DMS79 treated with DMSO at 0.1 percent for 48 hours (cell line): ENCODE measurements at places on chromosomes 2 and 18.
A peak's percentile ranks its signal among the peaks of the same experiment; 100 is the strongest.

DNA sequence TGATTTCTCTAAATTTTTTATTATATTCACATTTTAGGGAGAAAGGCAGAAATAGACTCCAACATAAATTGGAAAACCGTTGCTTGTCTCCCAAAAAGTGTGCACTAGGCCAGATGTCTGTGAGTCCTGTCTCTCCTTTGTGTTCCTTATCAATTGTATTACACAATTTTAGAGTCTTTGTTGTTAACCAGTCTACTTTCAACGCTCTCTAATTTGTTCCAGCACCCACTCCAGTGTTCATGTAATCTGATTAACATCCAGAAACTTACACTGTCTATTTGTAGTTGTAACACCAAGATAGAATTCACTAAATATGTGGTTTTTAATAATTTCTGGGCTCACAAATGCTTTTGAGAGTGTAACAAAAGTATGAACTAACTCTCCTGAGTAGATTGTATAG is 195.6 kb downstream of the FSIP2 start:
- DNase-seq, result no peak

- no peak for DNase-seq
Observed at GRCh38 chr2:183124957-183125255, 663 bp downstream of the NUP35 start.

DNA sequence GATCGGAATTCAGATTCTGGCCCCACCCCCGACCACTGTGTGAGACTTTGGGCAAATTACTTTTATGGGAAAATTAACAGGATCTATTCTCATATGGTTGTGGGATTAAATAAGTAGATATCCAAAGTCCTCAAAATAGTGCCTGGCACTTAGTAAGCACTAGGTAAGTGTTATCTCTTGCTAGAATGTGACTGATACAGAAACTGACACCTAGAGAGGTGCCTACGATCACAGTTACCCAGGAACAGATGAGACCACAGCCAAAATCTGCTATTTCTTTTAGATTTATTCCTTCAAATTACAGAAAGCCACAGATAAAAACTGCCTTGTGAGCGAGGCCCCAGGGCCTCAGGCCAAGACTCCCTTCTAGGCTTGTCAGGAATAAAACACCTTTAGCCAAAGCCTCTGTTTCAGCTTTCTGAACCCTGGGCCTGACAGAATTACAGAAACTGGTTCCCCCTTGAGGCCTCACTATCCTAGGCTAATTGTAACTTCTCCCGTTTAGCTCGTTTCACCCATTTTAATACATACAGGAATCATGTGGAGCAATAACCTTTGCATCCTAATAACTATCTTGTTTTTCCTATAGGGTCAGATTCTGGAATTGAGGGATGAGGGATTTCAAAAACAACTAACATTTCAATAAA is 22.3 kb upstream of the CHMP1B start:
- DNase-seq, result no peak

GRCh38 chr2:9243357-9243756 is 36.7 kb downstream of the ASAP2 start:
- no peak for DNase-seq

GRCh38 chr2:33425161-33425560 is 51.3 kb upstream of the RASGRP3 start:
- no peak for DNase-seq

GRCh38 chr2:158969162-158969714 is 798 bp downstream of the TANC1 start:
- no peak for DNase-seq

- DNase-seq, result no peak
Observed at GRCh38 chr2:238320648-238321281, 447 bp downstream of the TRAF3IP1 start.

- no peak for DNase-seq
Observed at GRCh38 chr2:175057078-175057685, 52.0 kb upstream of the CHN1 start.

DNA sequence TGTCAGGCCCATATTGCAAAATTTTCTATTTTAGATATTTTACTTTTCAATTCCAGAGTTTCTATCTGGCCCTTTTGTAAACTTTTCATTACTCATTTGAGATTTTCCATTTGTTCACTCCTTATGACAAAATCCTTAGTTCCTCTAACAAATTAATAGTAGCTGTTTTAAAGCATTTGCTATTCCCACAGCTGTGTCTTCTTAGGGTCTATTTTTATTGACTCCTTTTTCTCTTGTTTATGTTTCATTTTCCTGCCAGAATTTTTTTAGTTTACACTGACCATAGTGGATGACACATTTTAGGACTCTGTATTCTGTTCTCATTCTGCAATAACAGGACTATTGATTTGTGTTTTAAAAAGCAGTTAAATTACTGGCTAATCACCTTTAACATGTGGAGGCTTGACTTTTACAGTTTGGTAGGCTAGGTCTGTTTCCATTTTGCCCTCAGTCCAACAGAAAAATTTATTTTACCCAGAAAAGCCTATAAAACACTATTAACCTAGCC is 30.0 kb downstream of the PID1 start:
- no peak for DNase-seq

GRCh38 chr2:237388036-237388435 is 25.9 kb downstream of the COL6A3 start:
- DNase-seq, result no peak

GRCh38 chr2:186477790-186478189 is 8.3 kb upstream of the ZC3H15 start:
- DNase-seq, result no peak

- no peak for DNase-seq
Observed at GRCh38 chr18:4232656-4233055, 222.5 kb downstream of the DLGAP1 start.

DNA sequence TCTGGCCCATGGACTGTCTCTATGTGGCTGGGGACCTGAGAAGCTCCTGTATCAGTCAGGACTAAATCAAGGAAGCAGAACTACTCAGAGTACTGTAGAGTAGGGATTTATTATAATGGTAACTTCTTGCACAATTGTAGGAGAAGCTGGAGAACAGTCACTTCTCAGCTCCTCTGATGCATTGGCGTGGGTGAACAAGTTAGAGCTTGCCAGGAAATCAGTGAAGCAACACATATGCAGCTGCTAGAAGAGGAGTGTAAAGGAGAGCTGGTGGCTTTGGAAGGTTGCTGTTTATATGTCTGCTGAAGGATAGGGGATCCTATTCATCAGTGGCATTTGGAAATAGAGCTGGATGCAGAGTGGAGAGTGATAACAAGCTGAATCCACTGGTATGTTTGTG is 215.5 kb upstream of the CWC22 start:
- peak; percentile 56 for DNase-seq

GRCh38 chr2:174495365-174496012 is 8.7 kb upstream of the GPR155 start:
- DNase-seq, result peak; percentile 15

DNA sequence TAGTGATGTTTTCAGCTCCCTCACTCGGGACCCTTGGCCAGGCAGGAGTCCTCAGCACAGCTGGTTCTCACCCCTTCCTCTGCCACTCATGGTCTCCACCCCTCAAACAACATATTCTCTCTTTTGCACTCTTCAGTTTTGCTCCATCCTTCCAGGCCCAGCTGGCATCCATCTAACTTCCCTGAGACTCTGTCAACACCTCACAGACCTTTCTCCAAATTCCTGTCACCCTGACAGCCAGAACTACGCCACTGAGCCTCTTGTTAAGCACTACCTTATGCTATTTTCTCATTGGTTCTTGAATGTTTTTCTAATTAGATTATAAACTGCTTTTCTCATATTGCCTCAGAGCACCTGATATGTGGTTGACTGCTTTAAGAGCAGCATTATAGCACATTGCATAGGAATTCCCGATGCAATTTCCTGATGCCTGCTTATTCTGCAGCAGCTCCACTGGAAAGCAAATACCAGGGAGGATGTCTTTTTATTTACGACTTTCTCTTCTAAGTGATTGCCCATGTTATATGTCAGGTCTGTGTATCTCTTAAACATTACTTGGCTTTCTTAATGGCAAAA is 12.4 kb upstream of the INO80C start:
- DNase-seq, result no peak

DNA sequence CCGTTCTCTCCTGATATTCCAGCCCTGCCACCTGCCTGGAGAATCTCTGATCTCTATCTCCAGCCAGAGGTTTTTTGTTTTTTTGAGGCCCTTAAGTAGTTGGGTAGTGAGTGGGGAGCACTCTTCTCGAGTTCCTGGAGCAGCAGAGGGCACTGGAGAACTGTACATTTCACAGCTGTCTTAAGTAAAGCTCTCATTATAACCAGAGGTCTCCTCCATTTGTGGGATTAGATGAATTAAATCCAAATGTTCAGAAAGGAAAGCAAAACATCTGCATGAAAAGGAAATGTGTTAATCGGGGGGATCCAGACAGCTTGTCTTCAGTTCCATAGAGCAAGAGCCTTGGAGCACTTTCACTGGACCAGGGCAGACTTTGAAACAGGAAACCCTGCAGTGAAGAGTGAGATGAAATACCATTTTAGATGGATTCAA is 32.8 kb downstream of the AOX1 start:
- DNase-seq, result no peak

DNA sequence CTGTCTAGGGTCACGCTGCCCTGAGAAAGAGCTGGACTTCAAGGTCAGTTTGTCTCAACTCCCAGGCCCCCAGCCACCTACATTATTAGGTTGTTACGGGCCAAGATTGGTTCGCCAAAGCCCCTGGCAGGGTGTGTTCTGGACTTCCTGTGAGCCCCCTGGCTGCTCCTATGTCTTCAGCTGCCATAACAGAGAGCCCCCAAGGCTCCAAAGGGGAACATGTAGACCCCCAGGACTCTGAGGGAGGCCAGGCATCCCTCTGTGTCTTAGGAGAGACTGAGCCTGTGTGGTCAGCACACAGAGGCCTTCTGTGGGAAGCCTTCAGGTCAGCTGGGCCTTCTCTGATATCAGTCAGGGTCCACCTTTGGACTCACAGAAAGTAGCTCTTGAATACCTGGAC is 58.3 kb downstream of the INHBB start:
- DNase-seq, result no peak

GRCh38 chr2:231353469-231353868 is 42.0 kb upstream of the B3GNT7 start:
- no peak for DNase-seq

DNA sequence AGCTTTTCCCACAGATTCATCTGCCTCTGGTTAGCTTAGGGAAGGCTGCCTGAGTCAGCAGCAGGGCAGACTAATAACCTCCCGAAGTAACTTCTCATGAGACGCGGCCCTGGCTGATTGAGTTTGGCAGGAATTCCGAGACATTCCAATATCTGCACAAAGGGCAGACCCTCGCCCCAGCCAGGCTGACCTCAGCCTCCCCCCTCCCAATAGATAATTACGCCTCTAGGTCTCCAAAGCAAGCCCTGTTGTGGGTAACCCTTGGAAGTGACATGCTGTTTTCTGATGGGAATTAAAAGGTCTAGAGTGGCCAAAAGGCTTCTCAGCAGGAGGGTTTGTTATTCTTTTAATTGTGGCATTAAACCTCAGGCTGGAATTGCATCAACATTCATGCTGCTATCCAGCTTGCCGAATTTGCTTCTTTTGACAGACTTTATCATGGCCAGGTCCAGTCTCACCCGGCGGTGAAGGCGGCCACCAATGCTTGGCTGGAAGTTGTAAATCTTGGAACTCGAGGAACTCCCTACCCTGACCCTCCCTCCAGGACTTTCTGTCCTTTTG is 98.0 kb upstream of the SLC14A2 start:
- no peak for DNase-seq

DNA sequence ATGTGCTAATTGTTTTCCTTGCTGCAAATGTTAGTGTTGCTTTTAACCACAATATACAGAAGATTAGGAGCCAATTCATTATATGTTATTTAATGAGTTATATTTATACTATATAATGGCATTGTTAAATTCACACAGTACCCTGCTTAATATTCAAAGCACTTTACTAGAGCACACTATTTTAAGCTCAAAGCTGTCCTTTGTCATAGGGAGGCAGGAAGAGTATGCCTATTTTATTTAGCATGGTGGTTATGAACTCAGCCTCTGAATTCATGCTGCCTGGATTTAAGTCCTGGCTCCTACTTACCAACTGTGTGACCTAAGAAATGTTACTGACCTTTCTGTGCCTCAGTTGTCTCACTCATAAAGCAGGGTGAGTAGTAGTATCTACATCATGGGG is 80.5 kb downstream of the FASTKD2 start:
- no peak for DNase-seq

DNA sequence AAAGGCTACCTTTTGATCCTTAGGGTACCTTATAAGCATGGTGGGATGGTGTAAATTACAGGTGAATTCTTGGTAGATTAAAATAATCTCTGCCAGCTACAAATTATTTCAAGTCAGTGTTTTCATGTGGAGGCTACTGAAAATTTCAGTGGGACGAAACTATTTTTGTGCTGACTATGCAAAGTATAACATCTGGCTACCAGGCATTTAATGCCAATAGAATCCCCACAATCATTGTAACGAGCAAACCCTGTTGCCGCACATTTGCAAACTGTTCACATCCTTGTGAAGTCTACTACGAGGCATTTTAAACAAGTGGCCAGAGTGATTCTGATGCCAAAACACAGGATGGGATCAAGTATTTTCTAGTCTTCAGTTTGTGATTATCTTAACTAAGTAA is 48.1 kb upstream of the SDC1 start:
- DNase-seq, result no peak

GRCh38 chr2:108823286-108823685 is 36.7 kb downstream of the CCDC138 start:
- no peak for DNase-seq

- no peak for DNase-seq
Observed at GRCh38 chr18:62399276-62399675, 74.2 kb downstream of the TNFRSF11A start.
